ENCODE measurements at places on chromosomes 13 and 19.
A peak's percentile ranks its signal among the peaks of the same experiment; 100 is the strongest.

DNA sequence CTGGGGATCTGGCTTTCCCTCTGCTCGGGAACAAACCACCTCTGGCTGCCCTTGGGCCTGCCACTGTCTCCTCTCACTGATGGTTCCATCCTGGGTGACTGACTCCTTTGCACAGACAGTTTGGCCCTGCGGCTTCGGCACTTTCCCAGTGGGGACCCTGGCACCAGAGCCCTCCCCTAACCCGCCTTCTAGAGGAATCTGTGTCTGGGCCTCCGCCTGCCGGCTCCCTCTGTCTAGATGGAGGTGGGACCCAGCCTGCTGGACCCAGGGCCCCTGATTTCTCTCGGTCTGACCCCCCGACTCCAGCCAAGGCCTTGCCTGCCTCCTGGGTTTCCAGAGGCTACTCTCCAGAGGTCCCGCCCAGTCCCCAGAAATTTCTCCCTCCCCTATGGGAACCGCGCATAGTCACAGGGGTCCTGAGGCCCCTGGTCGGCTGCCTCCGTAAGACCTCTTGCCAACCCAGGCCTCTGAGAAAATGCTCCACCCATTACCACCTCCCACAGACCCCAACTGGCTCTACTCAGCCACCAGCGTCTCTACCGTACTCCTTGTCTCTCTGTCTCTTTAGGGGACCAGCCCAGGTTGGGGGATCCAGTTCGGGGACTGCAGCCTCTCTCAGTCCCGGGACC lies 2.7 kb downstream of the CCDC106 start:
- DNase-seq: no peak

- DNase-seq: no peak
These were observed 93.1 kb downstream of the KL start for GRCh38 chr13:33109271-33109697.

- DNase-seq: no peak
These were observed 85.1 kb upstream of the UFM1 start for GRCh38 chr13:38264363-38265131.

DNA sequence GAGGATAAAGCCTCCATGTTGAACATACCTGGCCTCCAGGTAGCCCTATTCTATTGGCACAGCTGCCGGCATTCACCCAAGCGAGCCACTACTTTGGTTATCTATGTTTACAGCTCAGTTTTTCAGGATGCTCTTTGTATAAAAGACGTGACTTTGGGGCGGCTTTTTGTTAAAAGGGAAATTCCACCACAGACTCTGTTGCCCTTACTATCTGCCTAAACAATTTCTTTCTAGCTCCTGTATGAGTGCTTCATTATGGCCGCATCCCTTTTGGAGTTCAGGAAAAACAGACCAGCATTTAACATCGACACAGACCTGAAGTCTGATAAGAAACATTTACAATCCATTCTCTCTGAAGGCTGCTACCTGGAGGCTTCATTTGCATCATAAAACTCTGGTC lies 9.1 kb upstream of the IGSF23 start:
- DNase-seq: no peak

- DNase-seq: no peak
These were observed 1.2 kb downstream of the PTPRS start for GRCh38 chr19:5339198-5339949.

- DNase-seq: peak; percentile 55
These were observed 4.4 kb downstream of the GADD45GIP1 start for GRCh38 chr19:12952488-12953137.

GRCh38 chr19:49932041-49932451 lies 2.7 kb upstream of the NUP62 start:
- DNase-seq: no peak

DNA sequence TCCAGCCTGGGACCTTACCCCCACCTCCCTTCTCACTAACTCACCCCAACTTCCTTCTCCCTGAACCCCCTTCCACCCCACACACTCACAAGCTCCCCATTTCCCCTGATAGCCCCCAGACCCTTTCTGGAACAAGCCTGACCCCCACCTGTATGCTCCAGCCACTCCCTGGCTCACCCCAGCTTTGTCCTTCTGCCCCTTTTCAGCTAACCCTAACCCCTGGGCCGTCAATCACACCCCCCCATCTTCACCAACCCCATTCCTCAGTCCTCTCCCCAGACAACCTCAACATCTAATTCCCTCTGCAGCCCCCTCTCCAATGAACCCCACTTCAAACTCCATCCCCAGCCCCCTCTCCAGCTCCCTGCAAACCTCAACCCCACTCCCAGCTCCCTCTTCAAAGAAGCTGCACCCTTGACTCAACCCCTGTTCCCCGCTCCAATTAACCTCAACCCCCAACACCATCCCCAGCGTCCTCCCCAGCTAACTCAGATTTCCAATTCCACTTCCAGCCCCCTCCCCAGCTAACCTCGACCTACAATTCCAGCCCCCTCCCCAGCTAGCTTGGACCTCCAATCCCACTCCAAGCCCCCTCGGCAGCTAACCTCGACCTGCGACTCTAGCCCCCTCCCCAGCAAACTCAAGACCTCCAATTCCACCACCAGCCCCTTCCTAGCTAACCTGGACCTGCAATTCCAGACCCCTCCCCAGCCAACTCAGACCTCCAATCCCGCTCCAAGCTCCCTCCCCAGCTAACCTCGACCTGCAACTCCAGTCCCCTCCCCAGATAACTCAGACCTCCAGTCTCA lies 929 bp downstream of the GNG7 start:
- DNase-seq: no peak

DNA sequence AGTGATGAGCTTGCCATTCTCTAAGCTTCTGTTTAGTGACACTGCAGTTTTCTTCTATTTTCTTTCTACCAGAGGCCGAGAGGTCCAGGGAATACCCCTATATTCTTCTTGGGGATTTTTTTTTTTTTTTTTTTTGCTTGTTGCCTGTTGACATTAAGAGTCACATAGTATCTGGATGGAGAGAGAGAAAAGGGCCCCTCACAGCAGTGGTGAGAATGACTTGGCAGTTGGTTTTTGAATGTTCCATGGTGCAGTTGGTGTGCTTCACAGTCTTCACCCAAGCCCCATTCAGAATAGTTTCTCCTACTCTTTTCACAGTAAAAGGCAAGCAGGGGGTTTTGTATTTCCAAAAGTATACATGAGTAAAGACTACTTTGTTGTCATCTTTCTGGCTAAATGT lies 577.9 kb downstream of the LMO7 start:
- no peak for DNase-seq

Data from NCI-H2081 (cell line).